Ureter (tissue), 1 donor: ENCODE measurements at places on chromosomes 4 and X.

- no peak for DNase-seq
These were observed 7.1 kb upstream of the CENPU start for GRCh38 chr4:184740980-184741391.

DNA sequence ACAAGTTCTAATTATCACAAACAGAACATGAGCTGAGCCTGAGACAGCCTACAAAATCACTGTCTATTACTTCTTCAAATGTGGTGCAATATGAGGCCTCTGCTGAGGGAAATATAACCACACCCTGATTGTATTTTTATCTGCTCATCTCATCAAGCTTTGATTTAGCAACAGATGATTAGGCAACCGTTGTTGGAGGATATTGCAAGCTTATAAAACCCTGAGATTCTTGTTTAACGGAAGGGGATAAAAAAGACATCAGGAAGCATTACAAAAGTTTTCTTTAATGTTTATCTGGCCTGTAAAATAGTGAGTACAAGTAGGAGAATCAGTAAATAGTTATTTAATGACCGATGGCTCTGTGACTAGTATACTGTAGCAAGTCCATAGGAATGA is 108.5 kb downstream of the ZNF330 start:
- no peak for DNase-seq

- no peak for DNase-seq
These were observed 68.7 kb downstream of the DHX15 start for GRCh38 chr4:24515698-24516097.

DNA sequence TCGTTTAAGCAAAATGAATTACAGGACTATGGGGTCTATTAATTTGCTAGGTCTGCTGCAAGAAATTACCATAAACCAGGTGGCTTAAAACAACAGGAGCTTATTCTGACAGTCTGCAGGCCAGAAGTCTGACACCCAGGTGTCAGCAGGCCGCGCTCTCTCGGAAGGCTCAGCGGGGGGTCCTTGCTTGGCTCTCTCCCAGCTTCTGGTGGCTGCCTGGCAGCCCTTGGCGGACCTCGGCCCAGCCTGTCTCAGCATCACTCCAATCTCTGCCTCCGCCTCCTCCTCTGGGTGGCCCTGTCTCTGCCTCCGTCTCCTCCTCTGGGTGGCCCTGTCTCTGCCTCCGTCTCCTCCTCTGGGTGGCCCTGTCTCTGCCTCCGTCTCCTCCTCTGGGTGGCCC is 580.5 kb upstream of the FAT1 start:
- no peak for DNase-seq

DNA sequence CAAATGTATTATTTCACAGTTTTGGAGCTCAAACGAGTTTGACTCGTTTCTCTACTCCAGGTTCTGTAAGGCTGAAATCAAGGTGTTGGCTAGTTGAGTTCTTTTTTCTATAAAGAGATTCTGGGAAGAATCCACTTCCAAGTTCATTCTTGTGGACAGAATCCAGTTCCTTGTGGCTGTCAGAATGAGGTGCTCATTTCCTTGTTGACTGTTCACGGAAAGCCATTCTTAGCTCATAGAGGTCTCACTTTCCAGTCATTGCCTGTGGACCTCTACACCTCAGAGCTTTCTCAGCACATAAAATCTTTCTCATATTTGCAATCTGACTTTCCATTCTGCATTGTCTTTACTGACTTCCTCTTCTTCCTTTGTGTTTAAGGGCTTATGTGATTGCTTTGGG is 62.9 kb downstream of the SYTL5 start:
- DNase-seq, result no peak

GRCh38 chr4:4384837-4385236 is 2.1 kb upstream of the NSG1 start:
- DNase-seq, result no peak
